ENCODE measurements at places on chromosomes 4 and X.

DNA sequence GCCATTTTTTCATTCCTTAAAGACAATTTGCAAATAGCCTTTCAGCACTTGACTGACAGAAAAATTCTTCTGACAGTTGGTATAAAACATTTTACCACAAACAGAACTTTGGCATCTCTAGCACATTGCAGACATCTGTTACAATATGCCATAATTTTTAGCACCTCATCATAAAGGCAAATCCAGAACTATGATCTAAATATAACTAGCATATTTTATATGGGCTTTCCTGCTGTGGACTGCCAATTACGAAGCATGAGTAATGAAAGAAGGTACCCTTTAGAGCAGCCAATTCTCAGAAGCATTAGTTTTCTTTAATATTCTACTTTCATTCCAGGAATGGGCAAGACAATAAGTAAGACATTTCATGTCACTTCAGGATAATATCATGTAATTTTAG lies 647.4 kb upstream of the GALNT7 start:
- no peak for DNase-seq

GRCh38 chr4:106424426-106424825 lies 55.8 kb upstream of the GIMD1 start:
- DNase-seq: no peak

- no peak for DNase-seq
These were observed 149.5 kb downstream of the FAM13A start for GRCh38 chr4:88907478-88907877.

DNA sequence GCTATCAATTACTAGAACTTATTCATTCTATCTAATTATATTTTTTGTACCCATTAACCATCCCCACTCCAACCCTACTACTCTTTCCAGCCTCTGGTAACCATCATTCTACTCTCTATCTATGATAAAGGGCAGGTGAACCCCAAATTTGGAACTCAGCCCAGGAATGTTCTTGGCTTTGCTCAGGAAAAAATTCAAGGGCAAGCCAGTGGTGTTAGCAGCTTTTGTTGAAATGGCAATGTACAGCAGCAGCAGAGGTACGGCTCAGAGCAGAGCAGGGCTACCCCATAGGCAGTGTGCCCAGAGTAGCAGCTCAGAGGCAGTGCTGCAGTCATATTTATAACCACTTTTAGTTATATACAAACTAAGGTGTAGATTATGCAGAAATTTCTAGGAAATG lies 138.2 kb downstream of the RNF150 start:
- DNase-seq: no peak

GRCh38 chr4:145870155-145871020 lies 68.2 kb downstream of the ZNF827 start:
- DNase-seq: no peak

GRCh38 chrX:108736509-108737479 lies at the start of gene IRS4:
IRS4 (minus strand) TSS chrX:108736563.
- DNase-seq: no peak

GRCh38 chrX:24260842-24261550 lies 52.9 kb downstream of the SUPT20HL2 start:
- no peak for DNase-seq

DNA sequence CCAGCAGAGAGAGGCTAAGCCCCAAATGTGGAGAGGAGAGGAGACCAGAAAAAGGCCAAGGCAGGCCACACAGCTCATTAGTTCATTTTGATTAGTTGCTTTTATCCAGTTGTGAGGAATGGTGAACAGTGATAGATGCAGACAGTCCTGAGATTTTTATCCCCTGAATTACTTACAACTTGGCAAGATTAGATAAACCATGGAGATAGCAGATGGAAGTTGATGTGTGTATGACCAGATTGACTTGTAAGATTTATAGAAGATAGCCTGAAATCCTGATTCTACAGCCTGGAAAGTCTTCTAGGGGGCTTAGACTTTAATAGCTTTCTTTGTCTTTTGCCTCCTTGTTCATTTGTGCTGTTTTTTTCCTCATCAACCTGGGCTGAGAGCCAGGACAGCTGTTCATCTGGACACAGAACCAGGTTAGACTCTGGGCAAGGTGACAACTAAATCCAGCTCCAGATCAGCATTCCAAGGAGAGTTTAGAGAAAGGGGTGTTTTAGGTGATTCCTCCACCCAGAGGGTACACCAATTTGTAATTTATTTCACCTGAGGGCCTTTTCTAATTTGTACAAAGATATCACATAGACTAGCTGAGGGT lies 215.5 kb downstream of the SPATA18 start:
- DNase-seq: no peak
